ENCODE measurements at places on chromosomes 2 and 18.

- no peak for DNase-seq
Observed at GRCh38 chr2:54908591-54908990, 141.7 kb downstream of the RTN4 start.

DNA sequence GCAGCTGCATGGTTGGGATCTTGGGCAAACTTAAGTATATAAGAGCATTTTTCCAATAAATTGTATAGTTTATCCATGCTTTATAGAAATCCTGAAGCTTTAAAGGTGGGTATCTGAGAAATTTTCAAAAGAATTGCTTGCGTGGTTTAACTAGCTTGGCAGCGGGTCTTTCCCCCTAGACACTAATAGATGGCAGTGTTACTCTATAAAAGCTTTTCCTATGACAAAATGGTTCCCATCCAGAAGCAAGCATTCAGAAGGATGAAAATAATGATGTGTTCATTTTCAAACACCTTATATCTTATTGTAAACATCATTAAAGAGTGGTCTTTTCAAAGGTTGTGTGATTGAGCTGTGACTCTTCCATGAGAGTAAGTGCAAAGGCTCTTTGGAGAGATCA lies 45.9 kb downstream of the KDM3A start:
- DNase-seq, result no peak

DNA sequence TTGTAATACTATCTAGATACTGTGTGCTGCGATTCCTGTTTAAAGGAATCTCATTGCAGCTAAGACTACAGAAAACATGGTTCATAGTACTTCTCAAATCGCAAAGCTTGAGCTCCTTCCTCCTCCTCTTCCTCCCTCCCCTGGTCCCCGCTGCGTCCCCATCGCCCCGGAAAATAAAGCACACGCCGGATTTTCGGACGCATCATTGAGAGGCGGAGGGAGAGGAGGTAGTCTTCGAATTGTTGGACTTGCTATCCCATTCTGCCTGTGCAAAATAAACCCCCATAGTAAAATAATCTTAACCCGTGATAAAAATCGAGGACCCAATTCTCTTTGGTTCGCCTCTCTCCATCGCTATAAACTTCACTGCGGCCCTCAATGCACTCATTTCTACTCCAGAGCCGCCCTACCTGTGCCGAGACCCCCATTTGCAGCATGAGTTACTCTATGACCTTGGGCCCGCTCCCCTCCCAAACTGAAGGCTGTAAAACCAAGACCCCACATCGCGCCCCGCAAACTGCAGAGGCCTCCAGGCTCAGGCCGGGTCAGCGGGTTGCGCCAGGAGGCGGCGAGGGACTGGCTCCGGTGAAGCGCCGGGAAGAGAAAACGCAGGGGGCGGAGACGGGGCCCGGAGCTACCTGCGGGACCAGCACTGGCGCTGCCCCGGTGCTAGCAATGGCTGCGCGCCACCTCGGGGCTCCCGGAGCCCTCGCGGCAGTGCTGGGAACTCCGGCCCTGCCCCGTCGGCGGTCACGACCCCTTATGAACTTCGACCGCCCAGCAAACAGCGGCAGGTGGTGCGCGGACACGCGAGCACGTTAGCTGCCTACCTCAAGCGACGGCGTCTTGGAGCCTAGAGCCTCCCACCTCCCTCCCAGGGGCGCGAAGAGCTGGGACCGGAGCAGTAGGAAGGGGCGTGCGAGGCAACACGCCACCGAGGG lies 649 bp downstream of the ESCO1 start:
- no peak for DNase-seq

GRCh38 chr2:174682578-174683391 lies 81.5 kb downstream of the CHRNA1 start:
- peak; percentile 68 for DNase-seq

- DNase-seq, result no peak
Observed at GRCh38 chr2:96887493-96888012, 17.7 kb upstream of the SEMA4C start.

DNA sequence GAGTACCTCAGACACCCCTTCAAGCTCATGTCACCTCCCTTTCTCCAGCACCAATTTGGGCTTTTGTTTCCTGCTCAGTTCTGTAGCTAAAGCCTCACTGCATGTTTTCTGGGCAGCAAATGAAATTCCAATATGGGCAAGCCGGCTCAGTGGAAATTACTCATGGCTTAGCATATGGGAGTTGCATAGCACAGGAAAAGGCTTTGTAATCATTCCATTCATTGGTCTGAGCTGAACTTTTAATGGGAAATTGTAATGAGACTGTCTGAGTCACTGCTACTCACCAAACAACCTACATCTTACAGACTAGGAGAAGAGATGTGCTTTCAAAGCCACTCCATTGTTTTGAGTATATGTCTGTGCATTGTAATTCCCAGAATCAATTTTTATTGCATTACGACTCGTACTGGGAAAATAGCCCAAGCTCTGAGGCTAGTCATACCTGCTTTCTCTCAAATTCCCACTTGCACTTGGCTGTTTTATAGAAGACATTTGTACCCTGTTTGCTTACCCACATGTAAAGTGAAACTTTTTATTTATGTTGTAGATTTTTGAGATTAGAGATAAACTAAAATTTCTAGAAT lies 139.5 kb upstream of the LRATD1 start:
- no peak for DNase-seq

GRCh38 chr18:76708071-76708721 lies 114.2 kb upstream of the ZNF236 start:
- no peak for DNase-seq

Data from stimulated activated naive CD8-positive, alpha-beta T cell treated with anti-CD3 and anti-CD28 coated beads, Interleukin-15, amount 100 ng/mL, for 72 hours (primary cell).